Activated CD8-positive, alpha-beta memory T cell treated with anti-CD3 and anti-CD28 coated beads for 48 hours (primary cell): ENCODE measurements at places on chromosomes 5 and 9.

DNA sequence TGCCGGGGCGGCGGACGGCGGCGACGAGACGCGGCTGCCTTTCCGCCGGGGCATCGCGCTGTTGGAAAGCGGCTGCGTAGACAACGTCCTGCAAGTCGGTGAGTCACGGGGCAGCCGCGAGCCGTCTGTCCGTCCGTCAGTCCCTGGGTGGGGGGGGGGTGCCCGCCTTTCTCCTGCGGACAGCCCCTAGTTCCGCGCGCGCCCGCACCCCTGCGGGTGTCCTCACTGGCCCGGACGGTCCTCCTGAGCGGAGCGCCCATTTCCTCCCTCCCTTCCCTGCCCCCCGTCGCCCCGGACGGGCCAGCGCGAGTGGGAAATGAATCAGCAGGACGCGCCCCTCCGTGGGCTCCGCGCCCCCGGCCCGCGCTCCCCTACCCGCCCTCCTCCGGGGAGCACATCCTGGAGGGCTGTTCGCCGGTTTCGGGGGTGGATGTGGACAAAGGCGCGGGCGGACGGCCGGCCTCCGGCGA lies 828 bp downstream of the ZSWIM6 start:
- no peak for DNase-seq

GRCh38 chr9:90985631-90986030 lies 184.0 kb downstream of the SYK start:
- no peak for DNase-seq

DNA sequence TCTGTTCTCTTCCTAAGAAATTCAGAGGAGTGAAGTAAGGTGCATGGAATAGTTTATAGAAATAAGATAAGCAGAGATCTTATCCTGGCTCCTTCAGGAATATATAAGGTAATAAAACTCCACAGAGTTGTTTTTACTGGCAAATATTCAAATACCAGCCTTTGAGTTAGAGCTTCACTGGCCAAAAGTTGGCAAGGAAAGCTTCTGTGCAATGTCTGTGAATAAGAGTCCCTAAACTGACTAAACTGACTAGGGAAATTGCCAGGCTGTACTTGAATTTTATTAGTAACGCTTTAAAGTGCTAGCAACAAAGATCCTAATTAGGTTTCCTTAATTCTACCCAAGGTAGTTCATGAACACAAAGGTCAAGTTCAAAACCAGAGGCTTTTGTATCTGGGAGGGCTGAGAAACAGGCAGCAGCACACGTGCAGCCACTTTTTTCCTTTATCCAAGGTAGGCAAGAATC lies 131.1 kb upstream of the MPDZ start:
- DNase-seq: no peak

- DNase-seq: no peak
Observed at GRCh38 chr5:58827463-58827862, 244.6 kb downstream of the RAB3C start.

DNA sequence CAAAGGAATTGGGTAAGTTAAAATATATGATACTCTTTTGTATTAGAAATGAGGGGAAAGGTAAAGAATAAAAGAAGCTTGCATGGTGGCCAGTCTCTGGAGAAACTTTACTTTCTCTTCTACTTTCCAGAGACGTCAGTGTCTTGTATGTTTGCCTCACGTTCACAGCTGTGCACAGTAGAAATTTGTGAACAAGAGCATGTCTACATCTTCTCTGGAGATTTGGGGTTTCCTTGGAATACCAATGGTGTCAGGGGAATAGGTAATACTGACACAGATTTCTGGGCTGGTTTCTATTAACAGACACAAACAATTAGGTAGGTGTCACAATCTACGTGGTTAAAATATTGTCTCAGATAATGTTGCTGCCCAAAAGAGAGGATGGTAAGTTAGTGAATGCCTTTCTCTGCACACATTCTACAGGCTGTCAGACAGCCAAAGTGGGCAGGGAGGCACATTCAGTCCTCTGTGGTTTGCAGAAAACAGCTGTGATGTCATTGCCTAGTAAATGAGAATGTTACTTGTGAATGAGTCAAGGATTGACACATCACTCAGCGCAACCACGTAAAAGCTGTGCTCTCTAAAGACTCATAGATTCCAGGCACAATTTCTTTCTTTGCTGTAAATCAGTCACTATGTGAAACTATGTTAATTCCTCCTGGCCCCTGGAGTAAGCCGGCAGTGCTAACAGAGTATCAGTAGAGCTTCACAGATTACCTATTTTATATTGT lies 397.1 kb downstream of the MAN2A1 start:
- DNase-seq: peak; percentile 16

- no peak for DNase-seq
Observed at GRCh38 chr5:108884736-108885135, 137.0 kb downstream of the FER start.

DNA sequence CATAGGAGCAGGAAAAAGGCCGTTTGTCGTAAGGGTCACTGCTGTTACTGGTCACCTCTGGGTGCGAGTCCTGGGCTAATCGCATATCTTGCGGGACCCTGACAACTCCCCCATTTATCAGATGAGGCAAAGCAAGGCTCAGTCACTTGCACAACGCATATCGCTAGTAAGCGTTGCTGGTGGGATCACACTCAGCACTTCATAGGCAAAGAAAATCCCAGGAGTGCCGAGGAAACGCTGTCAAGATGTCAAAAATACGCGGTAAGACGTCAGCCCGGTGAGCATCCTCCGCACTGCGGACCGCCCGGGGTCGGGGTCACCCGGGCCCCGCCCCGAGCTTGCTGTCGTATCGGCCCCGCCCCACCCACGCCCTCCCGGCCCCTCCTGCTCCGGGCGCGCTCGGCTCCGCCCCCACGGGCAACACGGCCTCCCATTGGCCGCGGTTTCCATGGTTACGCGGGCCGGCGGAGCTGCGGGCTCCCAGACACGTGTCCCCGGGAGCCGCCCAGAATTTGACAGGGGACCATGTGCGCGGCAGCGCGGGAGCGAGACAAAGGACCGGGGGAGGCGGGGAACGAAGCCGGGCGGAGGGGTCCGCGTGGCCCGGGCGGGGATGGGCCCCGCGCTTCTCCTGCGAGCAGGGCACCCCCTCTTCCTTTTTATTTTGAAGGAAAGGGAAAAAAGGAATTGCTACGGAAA lies 80.2 kb upstream of the IER5L start:
- peak; percentile 63 for DNase-seq

DNA sequence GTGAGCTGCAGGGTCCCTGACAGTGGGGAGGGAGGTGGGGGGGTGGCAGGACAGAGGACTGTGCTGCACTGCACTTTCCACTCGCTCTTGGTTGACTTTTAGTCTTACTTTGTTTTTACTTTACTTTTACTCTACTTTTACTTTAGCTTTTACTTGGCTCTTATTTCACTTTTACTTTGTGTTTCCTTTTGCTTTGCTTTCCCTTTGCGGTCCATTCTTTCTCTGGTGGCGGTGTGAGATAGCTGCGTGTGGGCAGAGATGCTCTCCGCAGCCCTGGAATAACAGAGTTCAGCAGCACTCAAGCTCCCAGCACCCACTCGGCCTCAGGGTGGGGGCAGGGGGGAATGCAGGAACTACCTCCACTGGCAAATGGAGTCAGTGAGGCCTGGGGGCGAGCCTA lies 4.7 kb downstream of the AK8 start:
- DNase-seq: no peak

DNA sequence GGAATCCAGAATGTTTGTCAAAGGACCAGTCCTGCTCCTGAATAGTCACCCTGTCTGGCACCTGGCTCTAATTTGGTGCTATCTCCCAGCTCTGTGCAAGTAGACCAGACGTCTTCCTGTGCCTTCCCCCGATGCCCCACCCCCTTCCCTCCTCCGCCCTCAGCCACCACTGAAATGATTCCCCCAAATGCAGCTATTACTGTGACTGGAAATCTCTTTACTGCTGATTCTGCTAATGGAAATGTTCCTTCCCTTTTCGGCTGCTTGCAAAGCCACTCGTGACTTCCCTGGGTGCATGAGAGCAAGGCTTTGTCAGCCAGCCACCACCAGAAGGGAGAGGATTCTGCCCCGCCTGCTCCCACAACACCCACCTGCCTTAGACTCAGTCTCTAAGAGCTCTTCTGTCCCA lies 11.4 kb downstream of the ASTN2 start:
- no peak for DNase-seq

DNA sequence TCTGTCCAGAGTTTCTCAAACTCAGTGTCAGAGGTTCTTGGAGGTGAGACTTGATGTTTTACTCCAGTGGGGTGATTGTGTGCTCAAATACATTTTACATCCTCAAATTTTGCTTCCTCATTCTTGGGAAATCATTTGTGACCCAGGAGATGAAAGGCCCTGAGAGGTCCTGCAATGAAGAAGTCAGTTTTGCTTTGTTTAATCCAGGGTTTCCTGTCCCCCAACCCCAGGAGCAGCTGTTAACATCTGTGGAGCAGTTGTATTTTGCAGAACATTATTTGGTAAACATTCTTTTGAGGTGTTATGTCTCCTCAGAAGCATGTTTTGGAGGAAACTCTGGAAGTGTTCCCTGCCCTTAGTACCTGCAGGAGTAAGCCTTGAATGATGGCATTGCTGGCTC lies 59.8 kb downstream of the DAB2IP start:
- no peak for DNase-seq

DNA sequence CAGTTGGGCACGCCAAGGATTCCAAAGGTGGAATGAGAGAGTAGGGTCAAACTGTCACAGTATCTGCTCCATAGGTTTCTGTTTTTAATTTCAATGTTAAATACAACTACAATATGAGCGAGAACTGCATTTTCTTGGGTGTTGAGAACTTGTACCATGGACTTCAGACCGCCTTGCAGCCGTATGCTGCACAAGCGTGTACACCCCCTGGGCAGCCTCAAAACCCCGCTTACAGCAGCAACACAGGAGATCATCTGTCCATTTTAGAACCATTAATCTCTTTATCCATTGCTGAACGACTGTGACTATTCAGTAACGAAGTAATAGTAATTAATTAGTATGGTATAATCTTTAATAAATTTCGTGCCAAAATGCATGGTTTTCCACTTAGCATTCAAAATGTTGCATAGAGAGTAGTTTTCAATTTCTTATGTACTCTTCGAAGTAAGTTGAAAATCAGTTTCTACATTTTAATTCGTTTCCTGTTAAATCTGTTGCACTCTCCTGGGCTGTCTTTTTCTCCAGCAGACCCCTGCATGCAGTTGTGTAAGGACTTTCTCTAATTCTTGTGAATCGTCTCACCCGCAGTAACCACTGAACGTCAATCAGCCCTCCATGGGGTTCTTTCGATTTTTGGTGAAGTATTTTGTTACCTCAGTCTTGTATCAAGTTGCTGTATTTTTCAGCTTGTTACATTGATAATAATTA lies 42.0 kb upstream of the GARNL3 start:
- no peak for DNase-seq

GRCh38 chr5:175897285-175897684 lies 25.9 kb downstream of the CPLX2 start:
- DNase-seq: no peak

- no peak for DNase-seq
Observed at GRCh38 chr9:111812337-111812736, 17.6 kb upstream of the SHOC1 start.

DNA sequence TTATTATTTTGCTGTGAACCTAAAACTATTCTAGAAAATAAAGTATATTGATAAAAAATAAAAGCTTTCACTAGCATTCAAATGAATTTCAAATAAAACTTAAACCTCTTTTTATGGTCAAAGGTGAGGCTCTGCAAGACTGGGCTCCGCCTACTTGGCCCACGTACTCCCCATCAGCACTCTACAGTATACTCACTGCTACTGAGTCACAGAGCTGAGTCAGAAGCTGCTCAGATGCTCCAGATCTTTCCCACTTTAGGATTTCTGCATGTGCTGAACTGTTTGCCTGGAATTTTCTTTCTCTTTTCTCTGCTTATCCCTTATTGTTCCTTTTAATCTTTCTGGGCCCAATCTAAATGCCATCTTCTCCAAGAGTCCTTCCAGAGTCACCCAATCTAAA lies 331.9 kb upstream of the CCNG1 start:
- no peak for DNase-seq

DNA sequence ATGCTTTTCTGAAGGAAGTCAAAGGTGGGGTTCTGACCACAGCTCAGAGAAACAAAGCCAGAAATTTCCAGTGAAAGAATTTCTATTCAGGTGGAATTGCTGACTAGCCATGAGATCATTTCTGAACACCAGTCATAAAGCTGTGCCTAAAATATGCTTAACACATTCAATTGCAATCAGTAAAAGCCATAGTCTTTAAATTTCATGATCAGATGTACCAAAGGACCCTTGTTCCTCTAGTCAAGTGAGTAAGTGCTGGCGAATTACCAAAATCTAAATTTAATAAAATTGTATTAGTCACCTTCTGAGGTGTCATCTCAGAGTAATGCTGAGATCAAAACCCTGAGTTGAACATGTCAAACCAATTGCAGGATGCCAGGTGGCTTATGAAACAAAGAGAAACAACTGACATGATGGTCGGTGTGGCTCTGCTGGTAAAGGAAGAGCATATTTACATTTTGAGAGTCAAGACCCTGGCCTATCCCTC lies 334.2 kb upstream of the CCNH start:
- DNase-seq: no peak

- no peak for DNase-seq
Observed at GRCh38 chr9:72151104-72151503, 1.9 kb downstream of the GDA start.

DNA sequence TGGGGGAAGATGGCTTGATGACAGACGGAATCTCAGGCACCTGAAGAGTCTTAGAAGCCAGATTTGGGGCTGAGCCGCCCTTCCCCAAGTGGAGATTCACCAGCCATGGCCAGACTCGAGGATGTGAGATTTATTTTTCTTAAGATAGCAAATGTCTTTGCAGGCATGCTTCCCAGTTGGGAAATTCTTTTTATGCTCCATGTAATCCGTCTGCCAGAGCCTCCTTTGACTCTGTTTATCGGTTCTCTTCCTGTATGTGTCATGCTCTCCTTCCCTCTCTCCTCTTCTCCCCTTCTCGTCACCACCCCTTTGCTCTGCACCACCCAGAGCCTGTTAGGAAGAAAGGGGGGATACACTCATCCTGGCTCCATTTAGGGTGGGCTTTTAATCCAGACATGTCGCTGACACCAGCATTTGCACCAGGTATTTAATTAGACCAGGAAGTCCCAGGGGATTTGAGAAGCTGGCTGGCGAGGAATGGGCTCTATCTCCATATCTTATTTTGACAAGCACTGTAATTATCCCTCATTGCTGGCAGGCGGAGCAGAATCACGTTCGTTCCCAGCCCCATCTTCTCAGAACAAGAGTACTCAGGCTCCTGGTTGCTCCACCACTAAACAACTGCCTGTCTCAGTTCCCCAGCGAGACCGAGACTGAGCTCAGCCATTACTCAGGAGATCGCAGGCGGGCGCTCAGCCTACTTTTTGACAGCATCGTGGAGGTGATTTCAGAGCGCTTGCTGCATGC lies 50.9 kb downstream of the KCNIP1 start:
- no peak for DNase-seq

GRCh38 chr9:114248299-114248707 lies 74.6 kb upstream of the ORM1 start:
- DNase-seq: no peak

DNA sequence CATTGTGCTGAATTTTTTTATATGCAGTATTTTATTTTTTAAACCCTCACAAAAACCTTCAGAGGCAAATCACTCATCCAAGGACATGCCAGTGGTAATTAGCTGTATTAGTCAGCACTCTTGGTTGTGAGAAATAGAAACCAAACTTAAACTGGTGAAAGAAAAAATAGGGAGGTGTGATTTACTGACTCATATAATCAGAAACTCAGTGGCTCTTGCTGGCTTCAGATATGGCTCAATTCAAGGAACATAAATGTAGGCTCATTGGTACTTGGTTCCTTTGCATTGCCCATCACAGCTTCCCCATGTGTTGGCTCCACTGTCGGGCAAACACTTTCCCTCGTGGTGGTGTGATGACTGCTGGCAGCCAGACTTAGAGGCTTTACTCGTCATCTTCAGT lies 497.2 kb downstream of the MAT2B start:
- DNase-seq: no peak
